Activated CD8-positive, alpha-beta T cell treated with anti-CD3 and anti-CD28 coated beads, Interleukin-2, amount 10 ng/mL, durations not matched to agents 7 days and 5 days (primary cell): ENCODE measurements at places on chromosomes 2 and 18. TPM values are rescaled to one million over a fixed set of nuclear protein-coding genes. Genes with fewer than 3 reads are reported as not detected.

- DNase-seq = no peak
These were observed 409.5 kb upstream of the CWC22 start for GRCh38 chr2:180416627-180417026.

The CHRNA1 gene
- not detected for total RNA-seq

GRCh38 chr2:9991829-9992273, 40.4 kb downstream of the GRHL1 start:
- no peak for DNase-seq

- DNase-seq = no peak
These were observed 62.1 kb upstream of the PGAP1 start for GRCh38 chr2:196988639-196989038.

The MYO1B gene
- 3.4 TPM for total RNA-seq
